NCI-H82 (cell line): ENCODE measurements at places on chromosomes 7 and 10.

DNA sequence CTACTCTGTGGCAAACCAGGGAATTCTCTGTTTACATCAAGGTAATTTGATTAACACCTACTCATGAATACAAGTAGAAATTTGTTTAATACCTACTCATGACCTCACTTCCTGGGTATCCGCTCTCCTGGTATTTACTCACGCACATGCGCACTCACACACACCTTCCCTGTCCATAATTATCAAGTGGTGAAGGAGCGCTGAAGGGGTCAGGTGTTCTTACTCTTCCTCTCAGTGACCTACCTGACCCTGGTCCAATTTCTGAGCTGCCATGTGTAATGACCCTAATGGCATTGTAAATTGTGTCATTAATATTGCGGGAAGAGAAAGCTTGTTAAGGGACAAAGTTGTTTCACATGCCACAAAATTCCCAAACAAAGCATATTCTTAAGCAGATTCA is 41.3 kb upstream of the TRIL start:
- DNase-seq: no peak

DNA sequence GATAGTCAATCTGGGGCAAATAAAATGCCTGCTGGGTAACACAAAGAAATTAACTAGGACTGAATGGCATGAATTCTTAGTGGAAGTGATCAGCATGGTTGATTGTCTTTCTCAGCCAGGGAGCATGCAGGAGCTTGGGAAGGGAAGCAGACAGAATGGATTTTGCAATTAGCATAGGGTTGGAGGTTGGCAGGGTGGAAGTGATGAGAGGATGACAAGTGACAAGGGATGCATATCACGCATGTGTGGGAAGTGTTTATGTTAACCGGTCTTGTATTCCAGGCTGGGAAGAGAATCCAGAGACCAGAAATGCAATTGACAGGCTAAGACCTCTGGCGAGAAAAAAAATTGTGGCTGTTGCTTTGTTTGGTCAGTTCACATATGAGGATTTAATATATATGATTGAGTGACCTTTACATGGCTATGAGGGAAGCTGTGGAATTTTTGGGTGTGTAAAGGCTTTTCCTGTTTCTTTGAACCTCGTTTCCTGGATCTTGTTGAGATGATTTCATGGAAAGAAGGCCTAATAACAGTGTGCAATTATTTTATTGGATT is 8.3 kb downstream of the MDFIC start:
- no peak for DNase-seq

- no peak for DNase-seq
Measured at GRCh38 chr10:44325157-44325556, 59.7 kb downstream of the CXCL12 start.

GRCh38 chr10:95458871-95459270 is 102.3 kb downstream of the SORBS1 start:
- no peak for DNase-seq

- peak; percentile 62 for DNase-seq
Measured at GRCh38 chr7:121872831-121873288, at the start of gene PTPRZ1. Gene PTPRZ1, plus strand, starts transcription at chr7:121873161. Its CDS starts 339 bp downstream, at chr7:121873500.

DNA sequence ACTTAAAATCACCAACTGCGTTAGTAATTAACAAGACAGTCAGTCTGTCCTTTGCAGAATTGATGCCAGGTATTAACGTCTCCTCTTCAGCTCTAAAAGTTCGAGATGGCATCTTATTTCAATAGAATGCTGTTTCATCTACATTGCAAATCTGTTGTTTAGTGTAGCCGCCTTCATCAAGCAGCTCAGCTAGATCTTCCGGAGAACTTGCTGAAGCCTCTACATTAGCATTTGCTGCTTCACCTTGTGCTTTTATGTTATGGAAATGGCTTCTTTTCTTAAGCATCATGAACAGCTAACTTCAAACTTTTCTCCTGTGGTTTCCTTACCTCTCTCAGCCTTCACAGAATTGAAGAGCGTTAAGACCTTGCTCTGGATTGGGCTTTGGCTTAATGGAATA is 95.5 kb upstream of the FAM20C start:
- no peak for DNase-seq

DNA sequence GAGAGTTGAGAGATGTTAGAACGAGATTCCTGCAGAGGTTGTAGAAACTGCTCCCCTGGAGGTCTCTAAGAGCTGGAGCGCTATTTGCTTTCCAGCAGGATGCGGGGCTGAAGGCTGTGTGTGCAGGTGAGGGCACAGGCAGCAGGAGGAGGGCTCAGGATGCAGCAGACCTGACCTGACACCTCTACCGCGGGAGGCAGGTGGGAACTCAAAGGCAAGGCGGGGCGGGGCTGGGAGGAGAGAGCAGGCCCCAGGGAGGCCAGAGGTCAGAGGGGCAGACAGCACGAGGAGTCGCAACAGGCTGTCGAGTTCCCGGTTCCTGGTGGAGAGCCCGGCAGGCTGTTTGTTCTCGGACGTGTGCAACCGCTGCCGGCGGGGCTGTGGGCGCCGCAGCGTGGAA is 7.9 kb upstream of the CRTAC1 start:
- no peak for DNase-seq

DNA sequence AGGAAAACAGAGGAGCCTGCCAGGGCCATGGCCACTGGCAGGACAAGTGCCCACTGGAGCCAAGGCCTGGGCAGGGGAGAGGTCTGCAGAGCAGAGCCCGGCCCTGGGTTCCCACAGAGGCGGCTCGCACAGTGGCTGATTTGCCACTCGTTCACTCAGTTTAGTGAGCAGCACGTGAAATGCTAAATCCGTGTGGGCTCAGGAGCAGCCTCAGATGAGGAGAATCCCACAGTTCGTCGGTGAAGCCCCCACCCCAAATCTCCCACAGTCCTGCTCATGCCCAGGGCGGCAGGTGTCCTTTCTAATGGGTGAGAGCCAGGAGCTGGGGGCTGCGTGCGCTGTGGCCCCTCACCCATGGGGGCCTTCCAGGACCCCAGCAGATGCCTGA is 107.7 kb upstream of the FAM20C start:
- no peak for DNase-seq

GRCh38 chr7:11623093-11623678 is 208.8 kb downstream of the THSD7A start:
- no peak for DNase-seq

DNA sequence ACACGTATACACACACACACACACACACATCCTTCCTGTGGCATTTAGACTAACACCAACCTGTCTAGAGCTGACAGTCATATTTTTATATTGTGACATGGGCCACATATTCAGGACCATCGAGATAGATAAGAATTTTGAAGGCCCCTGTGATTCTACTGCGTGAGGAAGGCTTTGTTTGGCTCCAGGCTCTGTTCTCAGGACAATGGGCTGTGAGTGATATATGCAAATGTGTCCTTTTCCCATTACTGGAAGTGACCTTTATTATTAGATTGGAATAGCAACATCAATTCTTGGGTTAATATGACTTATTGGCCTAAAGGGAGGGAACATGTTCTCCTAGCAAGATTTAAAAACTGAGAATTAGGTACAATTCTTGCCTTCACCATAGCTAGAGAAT is 156.1 kb downstream of the SPAG6 start:
- DNase-seq: no peak

DNA sequence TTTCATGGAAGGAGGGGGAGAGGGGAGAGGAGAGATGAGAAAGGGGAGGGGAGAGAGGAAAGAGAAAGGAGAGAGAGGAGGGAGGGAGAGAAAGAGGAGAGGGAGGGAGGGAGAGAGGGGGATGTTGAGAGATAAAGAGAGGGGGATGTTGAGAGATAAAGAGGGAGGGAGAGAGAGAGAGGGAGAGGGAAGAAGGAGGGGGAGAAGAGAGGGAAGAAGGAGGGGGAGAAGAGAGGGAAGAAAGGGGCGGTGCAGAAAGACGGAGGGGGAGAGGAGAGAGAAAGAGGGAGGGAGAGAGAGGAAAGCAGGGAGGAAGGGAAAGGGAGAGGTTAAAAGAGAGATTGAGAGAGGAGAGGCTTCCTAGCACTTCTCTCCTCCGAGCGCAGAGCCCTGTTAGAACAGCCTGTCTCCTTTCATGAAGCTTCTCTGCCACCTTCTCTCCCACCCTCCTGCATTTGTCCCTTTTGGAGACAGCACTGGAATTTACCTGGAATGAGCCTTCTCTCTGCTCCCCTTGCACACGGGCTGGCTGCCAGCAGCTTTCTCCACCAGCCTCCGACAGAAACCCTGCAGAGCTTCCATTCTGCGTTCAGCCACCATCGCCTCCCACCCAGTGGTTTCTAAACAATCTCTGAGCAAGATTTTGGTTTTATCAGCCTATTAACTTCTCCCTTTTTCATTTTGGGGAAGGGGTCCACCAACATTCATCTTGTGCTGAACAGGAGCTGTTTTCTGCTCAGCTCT is 74.0 kb upstream of the CARD11 start:
- DNase-seq: no peak

GRCh38 chr7:23712368-23713284 is 2.6 kb downstream of the STK31 start:
- peak; percentile 63 for DNase-seq

DNA sequence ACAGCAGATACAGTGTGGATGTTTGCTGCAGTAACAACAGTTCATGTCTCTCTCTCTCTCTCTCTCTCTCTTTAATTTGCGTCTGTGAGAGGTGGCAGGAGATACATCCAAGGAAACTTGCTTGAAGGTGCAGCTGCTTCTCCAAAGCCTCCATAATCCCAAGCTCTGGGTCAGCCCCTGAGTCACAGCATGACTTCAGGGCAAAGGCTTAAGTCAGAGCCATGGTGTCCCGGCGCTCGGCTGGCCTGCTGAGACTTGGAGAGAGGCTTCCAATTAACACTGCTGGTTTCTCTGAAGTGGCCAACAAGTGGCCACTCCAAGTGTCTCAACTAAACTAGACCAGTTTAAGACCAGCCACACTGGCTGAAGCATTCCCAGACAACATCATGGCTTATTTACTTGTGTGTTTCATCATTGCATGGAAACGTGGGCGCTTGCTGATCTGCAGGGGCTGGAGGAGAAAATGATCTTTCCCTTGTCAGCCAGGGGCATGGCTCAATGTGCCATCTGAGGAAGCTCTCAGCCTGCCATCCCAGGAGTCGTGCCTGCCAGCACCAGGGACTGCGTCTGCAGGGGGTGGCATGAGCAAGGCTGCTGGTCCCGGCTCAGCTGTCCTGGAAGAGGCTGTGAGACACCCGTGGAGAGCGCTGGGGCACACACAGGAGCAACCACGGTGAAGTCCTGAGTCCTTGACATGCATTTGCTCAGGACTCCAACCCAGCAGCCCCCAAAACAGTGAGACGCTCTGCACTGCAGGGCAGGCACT is 254.2 kb downstream of the COBL start:
- DNase-seq: peak; percentile 16

DNA sequence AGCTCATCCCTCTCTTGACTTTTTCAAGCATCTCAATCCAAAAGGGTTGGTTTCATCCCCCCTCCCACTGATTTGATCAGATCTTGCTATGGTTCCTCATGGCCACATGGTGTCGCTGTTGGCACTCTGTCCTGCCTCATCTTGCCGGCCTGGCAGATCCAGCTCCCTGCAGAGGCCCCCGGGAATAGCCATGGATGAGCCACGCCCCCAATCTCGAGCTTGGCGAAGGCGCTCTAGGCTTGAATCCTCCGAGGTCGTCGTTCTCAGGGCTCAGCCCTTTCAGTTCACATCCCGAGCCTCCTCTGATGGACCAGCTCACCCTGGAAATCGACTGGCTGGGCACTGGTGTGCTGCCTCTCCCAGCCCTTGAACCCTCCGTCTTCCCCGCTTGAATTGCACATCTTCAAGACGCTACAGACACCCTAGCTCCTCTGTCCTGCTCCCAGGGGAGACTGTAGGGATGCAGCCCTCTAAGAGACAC is 628.7 kb downstream of the TYW1 start:
- peak; percentile 95 for DNase-seq

DNA sequence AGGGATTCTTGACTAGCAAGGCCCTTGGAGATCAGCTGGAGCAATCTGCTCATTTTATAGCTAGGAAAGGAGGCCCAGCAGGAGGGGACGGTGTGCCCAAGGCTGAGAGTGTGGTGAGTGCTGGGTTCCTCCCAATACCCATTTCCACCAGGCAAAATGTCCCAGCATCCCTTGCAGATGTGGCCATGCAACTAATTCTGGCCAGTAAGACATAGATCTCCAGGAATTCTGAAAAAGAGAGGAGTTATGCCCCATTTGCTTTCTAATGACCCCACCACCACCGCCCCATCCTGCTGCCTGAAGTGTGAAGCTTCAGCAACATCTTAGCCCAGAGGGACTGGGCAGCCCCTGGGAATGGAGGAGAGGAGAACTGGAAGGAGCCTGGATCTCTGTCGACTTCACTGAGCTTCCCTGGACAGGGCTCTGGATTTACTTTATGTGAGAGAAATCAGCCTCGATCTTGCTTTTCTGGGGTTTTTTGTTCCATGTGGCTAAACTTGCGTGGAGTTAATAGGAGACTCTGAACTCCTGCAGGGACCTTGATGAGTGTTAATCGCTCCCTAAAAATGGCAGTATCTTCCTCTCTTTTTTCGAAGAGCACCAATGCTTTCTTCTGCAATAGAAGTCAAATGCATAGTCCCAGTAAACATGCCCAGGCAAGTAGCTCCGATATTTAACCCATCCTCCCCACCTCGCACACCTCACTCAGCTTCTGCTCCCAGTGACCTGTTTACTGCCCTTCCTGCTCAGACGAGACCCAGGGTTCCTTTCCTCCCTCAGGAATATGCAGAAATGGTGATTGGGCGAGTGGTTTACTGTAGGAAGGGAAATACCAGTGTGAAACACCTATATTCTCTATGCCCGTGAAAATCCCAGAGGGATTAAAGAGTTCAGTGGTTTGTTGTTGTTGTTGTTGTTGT is 127.5 kb upstream of the GPR26 start:
- no peak for DNase-seq

DNA sequence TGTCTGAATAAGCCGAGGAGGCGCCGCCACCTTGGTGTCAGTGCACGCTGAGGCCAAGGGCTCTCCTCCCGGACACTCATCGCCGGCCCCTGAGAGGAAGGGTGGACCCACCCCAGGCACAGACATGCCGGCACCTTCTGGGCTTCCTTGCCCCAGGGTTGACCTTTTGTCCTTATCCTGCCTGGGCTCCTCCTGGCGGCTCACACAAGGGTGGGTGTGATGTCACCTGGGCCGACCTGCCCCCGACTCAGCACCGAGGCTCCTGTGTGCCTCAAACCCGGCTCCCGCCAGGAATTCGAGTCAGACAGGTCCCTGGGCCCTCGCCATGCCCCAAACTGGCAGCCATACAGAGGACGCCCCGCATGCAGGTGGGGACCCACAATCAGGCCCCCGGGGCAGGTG is 17.7 kb upstream of the CFAP46 start:
- no peak for DNase-seq

DNA sequence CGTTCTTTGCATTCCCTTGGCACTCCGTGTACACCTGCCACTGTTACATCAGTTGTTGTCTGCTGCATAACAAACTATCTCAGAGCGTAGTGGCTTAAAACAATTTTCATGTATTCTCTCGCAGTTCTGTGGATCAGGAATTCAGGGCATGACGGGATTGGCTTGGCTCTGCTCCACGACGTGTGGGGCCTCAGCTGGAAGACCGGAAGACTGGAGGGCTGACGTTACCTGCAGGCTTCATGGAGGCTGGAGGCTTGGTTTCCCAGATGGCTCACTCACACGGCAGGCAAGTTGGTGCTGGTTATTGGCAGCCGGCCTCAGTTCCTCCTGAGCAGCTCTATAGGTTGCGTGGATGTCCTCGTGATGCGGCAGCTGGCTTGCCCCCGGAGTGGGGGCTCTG is 25.5 kb downstream of the NYAP1 start:
- DNase-seq: peak; percentile 23
